ENCODE measurements at places on chromosomes 6 and 20.

- no peak for DNase-seq
These were observed 281.8 kb downstream of the GMDS start for GRCh38 chr6:1963596-1963995.

DNA sequence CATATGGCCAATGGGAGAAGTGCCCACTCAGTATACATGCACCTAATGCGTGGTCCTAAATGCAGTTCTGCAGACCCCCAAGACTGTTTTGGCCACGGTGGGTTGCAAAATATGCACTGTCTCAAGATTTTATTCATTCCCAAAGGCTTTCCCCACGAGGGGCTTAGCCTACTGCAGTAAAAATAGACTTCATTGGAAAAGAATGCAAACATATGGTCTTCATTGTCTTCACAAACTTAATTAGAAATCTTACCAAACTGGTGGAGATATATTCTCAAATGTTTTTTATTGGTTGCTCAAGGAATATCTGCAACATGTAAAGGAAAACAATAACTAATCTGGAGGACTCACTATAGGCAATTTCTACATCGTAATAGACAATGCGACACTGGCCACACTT, 31.6 kb upstream of the PRL start:
- DNase-seq: peak; percentile 18

- DNase-seq: peak; percentile 94
These were observed 111.4 kb upstream of the ARMC2 start for GRCh38 chr6:108736832-108737231.

DNA sequence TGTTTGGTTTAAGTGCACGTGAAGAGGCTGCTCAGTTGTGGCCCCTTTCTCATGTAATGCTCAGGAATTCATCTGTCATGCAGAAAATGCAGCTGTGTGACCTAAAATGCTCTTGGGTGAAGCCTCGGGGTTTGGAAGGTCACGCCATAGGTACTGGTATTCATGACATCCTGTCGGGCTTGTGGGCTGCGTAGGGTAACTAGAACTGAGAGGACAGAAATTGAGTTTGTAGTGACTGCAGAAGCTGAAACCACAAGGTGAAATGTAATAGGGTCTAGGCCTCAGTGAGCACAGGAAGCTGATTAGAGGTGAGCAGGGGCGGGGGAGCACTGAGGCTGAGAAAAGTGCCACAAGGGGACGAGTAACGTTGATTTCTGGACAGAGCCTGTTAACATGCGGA, 128.8 kb downstream of the SOBP start:
- DNase-seq: no peak

GRCh38 chr6:49054311-49054710, 408.7 kb downstream of the MMUT start:
- DNase-seq: no peak

- peak; percentile 81 for DNase-seq
These were observed 3.6 kb downstream of the TRAM2 start for GRCh38 chr6:52573295-52573694.

GRCh38 chr6:70551566-70551965, 15.2 kb upstream of the SDHAF4 start:
- no peak for DNase-seq

- DNase-seq: peak; percentile 81
These were observed 1286.0 kb upstream of the GJE1 start for GRCh38 chr6:140846503-140847261.

DNA sequence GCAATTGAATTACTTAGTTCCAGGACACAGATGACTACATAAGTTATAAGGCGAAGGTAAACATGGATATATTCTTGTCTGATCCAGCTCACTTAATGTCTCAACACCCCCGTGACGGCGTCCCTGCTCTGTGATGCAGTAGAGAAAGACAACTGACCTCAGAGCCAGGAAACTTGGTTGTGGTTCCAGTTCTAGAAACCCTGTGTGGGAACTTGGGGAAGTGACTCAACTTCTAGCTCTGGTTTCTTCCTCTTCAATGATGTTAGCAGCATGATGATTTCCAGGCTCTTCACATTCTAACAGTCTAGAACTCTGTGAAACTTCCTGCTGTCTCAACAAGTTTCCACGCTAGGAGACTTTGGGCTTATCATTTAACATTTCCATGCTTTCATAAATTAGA, 18.4 kb downstream of the LAMA4 start:
- DNase-seq: no peak

DNA sequence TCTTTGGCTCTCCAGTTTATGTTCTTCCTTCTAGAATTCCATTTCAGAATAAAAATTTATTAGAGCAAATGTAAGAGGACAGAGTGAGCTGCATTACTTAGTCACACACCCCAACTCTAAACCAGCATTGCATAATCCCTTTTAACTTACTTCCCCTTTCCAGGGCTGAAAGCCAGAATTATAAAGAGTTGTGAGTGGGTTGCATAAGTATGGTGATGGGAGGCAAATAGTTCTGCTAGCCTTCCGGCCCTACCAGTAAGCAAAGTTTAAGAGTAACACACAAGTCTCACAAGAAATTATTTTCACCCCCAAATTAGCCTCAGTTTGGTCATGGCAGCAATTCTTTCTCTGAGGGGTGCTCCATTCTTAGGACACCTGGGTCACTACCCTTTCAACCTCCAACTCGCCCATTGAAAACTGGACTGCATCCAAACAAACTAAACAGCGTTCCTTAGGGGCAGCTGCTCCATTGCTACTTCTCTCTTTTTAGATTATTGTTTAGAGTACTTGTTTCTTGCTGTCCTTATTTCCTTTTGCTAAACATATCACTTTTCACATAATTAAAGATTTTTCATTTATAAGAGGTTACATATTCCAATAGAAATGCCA, 1.6 kb downstream of the KIAA0408 start:
- peak; percentile 60 for DNase-seq

GRCh38 chr20:47481330-47482216, 20.1 kb upstream of the NCOA3 start:
- no peak for DNase-seq

DNA sequence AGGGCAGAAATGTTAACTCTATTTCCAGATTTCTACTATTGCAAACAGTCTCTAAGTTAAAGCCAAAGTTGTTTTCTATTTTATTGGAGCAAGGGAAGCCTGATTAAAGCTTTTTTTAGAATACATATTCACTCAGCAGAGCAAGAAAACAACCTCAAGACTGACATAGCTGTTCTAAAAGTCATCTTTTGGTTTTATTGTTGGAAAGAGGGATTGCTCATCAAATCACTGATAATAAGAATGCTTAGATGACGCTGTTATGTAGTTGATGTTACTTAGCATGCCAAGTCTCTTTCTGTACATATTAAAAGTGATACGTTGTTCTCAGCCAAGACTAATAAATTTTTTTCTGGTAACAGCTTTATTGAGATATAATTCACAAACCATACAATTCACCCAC, 172.6 kb upstream of the LAMA2 start:
- peak; percentile 53 for DNase-seq

- DNase-seq: no peak
These were observed 413.2 kb downstream of the GJA1 start for GRCh38 chr6:121848523-121849255.

- DNase-seq: peak; percentile 81
These were observed 99.5 kb downstream of the CD83 start for GRCh38 chr6:14216946-14217684.

- no peak for DNase-seq
These were observed 5.5 kb upstream of the HDDC2 start for GRCh38 chr6:125307150-125307838.

DNA sequence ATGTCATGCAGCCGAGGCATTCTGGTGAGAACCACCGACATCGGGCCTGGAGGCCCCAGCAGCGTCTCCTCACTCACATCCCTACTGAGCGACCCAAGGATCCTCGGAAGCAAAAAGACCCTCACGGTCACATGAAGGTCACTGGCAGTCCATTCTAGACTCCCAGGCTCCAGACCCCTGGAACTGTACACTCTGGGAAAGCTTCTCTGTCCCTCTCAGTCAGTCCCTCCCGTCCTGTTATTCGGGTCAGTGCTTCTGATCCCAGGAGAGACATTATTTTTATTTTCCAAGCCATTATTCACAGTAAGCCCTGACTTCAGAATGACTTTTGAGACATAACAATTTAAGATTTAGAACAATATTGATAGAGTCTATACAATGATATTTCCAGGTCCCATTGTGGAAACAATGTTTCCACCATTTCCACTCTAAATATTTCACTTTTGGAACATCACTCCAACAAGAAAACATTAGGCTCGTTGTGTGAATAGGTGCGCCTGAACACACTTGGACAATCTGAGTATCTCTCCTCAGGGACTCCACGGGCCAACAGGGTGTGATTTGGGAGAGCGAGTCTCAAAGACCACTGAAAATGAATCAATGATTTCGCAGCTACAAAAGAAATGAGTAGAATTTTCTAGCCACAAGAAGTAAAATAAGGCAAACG, 199.7 kb downstream of the SOD2 start:
- no peak for DNase-seq

DNA sequence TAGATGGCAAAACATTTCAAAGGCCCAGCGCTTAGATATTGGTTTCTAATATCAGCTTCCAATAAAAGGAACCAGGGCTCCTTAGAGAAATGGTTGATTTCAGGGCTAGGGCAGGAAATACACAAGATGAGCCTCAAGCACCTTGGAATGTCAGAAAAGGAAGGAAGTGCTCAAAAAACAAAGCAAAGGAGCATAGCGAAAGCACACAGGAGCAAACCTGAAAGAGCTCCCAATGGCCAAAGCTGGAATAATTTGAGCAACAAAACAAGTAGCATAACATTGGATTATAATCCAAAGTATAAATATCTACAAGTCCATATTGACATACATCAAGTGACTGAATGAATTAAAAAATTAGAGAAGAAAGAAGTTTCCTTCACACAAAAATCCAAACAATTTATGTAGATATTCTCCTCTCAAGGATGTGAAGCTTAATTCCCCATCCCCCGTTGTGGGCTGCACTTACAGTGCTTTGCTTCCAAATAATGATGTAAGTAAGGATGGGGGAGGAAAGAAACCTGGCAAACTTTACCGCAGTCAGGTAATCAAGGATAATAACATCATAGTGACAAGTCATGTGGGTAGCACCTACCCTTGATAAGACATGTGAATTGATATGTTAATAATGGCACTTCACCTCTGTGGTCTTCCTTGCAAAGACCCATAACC, 132.9 kb upstream of the DST start:
- no peak for DNase-seq

DNA sequence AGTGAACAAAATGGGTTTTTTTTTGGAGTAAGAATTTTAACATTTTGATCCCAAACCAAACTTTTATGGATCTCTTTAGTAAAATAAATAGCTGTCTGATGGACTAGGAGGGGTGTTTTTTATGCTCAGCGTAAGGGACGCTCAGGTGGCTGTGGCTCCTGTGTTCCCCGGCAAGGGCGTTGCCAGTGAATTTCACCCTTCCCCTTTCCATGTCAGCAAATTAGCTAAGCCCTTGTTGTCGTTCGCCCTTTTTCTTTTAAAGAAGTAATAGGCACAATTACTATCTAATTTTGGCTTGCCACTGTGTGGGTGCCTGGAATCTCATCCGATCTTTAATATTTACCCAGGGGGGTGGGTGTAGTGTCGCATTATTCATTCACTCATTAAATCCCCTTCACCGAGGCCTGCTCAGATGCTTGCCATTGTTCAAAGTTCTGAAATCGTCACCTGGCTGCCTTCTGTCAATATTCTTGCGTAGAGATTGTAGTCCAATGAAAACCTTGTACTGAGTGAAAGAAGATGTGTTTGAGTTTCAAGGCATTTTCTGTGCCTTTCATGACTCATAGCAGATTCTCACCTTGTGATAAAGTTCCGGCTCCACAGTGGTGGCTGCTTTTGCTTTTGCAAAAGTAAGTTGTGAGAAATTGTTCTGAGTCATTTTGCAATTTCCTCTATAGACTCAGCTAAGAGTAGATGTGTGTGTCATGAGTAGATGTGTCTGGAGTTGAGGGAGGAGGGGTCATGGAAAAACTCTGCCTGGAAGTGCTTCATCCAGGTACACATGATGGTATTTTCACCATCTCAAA, 40.0 kb upstream of the CLDN20 start:
- DNase-seq: peak; percentile 81

- DNase-seq: no peak
These were observed 84.9 kb downstream of the THBS2 start for GRCh38 chr6:169168706-169169105.

DNA sequence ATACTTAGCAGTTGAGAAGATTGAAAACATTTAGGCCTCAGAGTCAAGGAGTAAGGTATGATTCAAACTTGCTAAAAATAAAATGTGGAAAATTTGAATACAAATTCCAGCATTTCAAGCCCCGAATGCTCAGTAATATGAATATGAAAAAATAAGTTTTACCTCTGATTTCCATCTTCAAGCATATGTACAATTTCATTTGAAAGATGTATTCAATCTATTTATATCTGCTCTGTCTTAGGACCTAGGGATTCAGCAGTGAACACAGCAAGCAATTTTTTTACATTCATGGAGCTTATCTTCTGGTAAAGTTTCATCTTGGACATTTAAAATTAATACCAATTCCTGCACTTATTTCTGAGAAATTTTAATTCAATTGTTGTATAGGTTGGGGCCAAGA, 262.7 kb upstream of the FOXQ1 start:
- no peak for DNase-seq

DNA sequence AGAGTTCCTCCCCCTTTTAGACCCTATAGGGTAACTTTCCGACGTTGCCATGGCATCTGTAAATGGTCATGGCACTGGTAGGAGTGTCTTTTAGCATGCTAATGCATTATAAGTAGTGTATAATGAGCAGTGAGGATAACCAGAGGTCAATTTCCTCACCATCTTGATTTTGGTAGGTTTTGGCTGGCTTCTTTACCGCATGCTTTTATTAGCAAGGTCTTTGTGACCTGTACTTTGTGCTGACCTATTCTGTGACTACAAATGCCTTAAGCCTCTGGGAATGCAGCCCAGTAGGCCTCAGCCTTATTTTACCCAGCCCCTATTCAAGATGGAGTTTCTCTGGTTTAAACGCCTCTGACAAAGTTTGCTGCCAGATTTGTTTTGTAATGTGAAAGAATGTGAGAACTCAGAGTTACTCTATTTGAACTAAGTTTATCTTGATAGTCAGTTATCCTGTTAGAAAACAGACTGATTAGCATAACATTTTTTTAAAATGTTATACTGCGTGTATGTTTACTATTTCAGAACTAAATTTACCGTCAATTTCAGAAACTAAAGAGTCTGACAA, 111.3 kb upstream of the PRSS16 start:
- DNase-seq: no peak

- DNase-seq: no peak
These were observed 734 bp upstream of the OGFRL1 start for GRCh38 chr6:71287926-71288227.

GRCh38 chr6:38933426-38933825, 115.2 kb upstream of the GLP1R start:
- peak; percentile 11 for DNase-seq

- DNase-seq: no peak
These were observed 57.7 kb upstream of the VSTM2L start for GRCh38 chr20:37845241-37845681.

All from EL (cell line).